ENCODE measurements at places on chromosomes 6 and 20.

GRCh38 chr6:157106487-157106886 lies 216.8 kb downstream of the TMEM242 start:
- DNase-seq = peak; percentile 59

- DNase-seq = no peak
These were observed 18.5 kb upstream of the SERPINB9 start for GRCh38 chr6:2921520-2922115.

GRCh38 chr20:60090631-60091030 lies 132.4 kb downstream of the CDH26 start:
- DNase-seq = no peak

DNA sequence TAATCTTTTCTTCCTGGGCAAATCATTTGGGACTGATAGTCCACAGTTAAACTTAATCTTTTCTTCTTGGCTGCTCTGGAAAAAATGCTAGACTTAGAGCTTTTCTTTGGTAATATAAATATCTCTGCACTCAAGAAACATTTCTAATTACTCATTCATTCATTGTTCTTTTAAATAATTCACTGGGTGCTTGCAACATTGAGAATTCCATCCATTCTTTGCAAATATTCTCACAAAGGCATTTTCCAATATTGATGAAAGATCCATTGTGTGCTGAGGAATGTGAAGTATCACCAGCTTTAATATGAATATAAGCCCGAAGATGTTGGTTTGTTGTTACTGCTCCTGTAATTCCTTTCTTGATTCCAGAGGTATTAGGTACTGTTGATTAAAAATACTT lies 38.4 kb downstream of the AKAP7 start:
- no peak for DNase-seq

DNA sequence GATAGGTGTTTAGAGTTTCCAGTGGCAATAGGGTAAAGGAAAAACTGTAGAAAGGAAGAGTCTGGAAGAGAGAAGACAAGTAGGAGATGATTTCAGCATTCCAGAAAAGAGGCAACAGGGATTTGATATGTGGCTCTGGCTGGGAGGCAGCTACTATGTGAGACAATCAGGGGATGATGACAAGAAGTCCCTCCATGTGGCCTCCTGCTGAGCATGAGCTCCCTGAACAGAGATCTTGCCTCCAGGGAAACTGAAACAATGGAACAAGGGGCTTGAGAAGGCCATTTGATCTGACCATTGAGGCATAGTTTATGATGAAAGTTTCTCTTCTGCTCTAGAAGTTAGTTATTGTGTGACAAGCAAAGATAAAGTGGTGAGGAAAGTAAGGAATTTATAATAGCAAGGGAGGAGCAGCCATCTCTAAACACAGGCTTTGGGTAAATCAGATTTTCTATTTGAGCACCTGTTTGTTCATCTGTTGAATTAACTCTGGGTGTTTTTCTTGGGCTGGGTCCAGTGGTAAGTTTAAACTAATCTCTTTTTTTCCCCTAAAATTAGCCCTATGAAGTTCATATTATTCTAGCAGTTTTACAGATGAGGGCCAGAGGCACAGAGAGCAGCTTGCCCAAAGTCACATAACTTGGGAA lies 3.0 kb upstream of the GPX5 start:
- DNase-seq = no peak

DNA sequence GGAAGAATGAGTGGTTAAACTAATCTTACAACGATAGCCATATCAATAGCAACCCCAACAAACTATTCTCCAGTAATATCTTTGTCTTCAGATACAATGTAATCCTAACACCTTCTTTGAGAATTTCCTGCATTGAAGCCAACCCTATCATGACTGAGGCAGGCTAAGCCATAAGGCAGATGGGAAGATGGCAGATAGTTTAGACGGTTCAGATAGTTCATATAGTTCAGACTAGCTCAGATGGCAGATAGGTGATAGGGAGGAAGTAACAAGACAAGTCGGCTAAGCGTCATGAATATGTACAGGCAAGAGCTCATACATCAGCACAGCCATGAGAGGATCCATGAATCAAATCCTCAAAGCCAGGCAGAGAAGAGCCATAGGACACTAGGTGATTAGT lies 39.1 kb upstream of the BEND6 start:
- DNase-seq = no peak

Data from A172 (cell line).